ENCODE measurements at places on chromosomes 4 and X.

- no peak for DNase-seq
These were observed 2618.1 kb downstream of the ARAP2 start for GRCh38 chr4:33626221-33626620.

DNA sequence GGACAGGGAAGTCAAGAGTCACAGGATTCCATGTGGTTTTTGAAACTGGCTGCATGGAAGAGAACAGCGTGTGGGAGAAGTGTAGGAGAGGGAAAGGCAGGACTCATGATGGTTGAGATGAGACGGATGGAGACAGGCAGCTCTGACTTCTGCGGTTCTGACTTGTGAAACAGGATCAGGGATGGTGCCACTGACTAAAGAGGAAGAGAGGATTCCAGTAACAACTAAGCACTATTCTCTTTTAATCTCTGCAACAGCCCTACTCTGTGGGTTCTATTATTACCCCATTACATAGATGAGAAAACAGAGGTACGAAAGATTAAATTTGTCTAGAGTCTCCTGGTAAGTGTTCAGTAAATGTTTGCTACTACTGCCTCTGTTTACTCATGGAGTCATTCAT is 156.3 kb downstream of the CBR4 start:
- no peak for DNase-seq

- DNase-seq: no peak
These were observed 52.4 kb downstream of the GLRB start for GRCh38 chr4:157128395-157128794.

GRCh38 chrX:2516623-2517022 is 15.8 kb upstream of the DHRSX start:
- no peak for DNase-seq

DNA sequence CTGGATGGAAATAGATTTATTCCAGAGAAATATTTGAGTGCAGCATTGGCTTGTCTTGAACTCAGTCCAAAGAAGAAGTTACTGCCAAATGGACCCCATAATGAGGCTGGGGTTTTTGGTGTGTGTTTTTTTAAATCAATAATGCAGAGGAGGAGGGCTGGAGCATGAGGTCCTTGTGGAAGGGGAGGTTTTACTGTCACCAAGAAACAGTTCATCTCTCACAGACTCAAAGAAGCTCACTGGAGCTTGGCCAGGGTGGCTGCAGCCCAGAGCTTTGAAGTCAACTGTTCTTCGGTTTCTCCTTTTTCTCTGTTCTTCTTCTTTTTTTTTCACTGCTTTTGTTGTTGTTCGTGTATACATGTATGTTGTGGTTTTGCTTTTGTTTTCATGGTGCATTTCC is 377.7 kb downstream of the FBXW7 start:
- DNase-seq: no peak

GRCh38 chrX:129653971-129654651 is 645 bp downstream of the APLN start:
- no peak for DNase-seq

- DNase-seq: no peak
These were observed 3.3 kb upstream of the RPS4X start for GRCh38 chrX:72280321-72280845.

GRCh38 chr4:2714061-2714770 is 41.9 kb downstream of the TNIP2 start:
- no peak for DNase-seq

Measured in GF-D8 (cell line).